ENCODE measurements at places on chromosomes 4 and X.

DNA sequence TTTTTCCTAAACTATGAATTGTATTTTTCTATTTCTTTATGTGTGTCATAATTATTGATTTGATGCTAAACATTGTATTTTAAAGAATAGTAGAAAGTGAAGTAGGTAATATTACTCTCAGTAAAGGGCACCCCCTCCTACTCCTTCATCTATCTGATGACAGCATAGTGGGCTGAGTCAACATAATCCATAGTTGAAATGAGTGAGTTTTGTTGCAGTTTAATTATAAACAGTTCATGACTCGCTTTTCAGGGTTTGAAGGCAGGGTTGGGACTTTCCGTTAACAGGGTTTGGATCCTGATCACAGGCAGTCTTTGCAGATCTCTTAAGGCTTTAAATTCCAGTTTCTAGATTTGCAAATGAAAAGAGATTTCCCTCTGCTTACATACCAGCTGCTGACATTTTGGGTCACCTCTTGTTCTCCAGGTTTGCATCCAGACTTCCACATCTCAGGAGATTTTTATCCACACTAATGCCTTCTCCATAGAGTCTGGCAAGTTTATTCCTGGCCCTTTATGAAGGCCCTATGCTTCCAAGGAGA lies 54.0 kb upstream of the TACR3 start:
- no peak for DNase-seq

- no peak for DNase-seq
Observed at GRCh38 chr4:86630629-86631028, 36.5 kb downstream of the PTPN13 start.

- no peak for DNase-seq
Observed at GRCh38 chr4:6128221-6128850, 72.0 kb downstream of the JAKMIP1 start.

DNA sequence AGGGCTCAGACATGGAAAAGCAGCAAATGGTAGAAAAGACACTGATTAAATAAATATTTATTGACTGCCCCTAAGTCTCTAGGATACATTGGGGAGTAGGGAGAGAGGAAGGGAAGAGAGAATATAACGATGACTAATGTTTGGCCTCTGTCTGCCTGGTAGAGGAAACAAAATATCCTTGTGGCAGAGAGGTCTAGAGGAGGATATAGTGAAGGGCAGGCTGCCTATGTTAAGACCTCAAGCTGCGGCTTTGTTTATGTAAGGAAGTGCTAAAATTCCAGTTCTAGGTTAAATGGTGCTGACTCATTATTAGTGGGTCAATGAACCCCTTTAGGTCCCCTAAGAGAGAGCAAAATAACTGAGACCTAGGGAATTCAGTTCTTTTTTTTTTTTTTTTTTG lies 427.3 kb upstream of the FTHL17 start:
- DNase-seq = no peak

DNA sequence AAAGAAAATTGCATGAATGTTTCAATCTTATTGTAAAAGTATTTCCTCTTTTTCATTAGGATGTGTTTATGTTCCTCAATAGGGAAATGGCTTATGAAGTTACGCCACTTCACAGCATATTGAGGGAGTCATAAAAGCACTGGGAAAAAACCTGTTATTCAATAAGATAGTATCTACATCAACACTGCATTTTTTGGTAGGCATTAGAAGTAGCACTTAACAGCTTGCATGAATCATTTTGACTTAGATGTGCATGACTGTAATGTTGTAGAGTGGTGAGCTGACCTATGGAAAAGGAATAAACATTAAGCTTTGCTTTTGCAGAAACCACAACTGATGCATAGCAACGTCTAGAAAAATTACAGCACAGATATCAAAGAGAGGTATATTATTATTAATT lies 111.2 kb upstream of the GRXCR1 start:
- no peak for DNase-seq

GRCh38 chr4:1676605-1677525 lies 7.2 kb downstream of the FAM53A start:
- no peak for DNase-seq

DNA sequence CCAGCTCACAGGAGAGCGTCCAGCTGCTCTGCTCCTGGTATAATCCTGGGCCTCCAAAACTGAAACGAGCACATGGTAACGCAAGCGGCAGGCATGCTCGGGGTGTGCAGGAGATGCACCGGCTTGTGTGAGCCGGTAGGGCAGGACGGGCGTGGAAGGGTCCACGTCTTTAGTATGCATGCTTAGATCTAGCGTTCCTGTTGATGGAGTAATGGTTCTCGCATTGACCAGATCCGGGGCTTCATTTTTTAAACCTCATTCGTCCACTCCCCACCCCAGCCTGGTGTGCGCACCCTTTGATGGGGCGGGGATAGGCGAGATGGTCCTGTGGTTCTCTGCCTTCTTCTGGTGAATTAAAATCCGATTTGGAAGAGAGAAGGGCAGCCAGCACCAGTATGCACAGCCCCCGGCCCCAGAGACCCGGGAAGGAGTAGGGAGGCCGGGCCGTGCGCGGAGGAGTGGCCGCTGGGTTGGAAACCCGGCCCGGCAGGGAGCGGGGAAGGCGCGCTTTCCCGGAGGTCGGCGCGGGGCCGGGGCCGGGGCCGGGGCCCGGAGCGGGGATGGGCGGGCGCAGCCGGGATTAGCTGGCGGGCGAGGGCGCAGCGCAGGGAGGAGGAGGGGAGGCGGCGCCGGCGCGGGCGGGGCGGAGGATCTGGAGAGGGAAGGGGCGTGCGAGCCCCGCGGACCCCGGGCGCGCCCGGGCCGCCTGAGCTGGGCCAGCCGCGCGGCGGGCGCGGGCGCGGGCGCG lies 39.9 kb downstream of the FAM149A start:
- DNase-seq = no peak
